Esophagus muscularis mucosa (tissue), 4 donors: ENCODE measurements at places on chromosomes 5 and 9. TPM values are rescaled to one million over a fixed set of nuclear protein-coding genes. Genes with fewer than 3 reads are reported as not detected.
A peak's percentile ranks its signal among the peaks of the same experiment; 100 is the strongest.

DNA sequence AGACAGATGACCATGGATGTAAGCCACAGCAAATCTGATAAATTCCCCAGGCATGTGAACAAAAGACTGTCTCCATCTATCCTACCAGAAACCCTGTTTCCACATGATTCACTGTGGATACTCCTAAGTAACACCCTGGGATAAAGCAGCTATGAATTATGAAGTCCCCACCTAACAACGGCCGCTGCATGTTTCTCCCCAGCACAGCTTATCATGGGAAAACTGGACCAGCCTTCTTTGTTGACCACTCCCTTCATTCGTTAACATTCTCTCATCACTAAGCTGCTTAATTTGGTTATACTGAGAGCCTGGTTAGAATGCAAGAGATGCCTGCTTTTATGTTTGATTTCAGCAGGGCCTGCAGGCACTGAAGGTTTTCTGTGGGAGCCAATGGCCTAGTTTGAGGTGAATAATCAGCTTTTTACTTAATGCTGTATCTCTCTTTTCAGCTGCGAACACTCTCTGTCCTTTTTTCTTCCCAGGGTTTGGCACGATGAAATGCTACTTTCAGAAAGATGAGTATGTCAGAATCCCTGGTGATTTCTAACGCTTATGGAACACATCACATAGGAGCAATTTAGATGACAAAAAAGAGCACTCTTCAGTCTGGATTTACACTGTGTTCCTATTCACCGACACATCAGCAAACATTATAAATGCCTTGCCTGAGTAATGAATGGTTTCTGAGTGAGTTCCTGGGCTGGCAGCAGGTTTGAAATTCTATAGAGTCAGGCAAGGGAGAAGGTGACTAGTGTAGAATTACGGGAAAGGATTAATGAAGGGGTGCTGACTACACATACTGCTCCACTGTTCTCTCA, 318.4 kb upstream of the ZNF608 start:
- H3K36me3 ChIP-seq, result no peaks in the 10 kb centered on the region
- no peak for DNase-seq
- H3K27me3 ChIP-seq, result no peaks in the 10 kb centered on the region
- H3K4me1 ChIP-seq, result no peaks in the 10 kb centered on the region
- no peak overlapping the region for H3K27ac ChIP-seq
- no peak overlapping the region for H3K4me3 ChIP-seq

- H3K27me3 ChIP-seq, result no peaks in the 10 kb centered on the region
- H3K27ac ChIP-seq, result no peak overlapping the region
- H3K36me3 ChIP-seq, result no peaks in the 10 kb centered on the region
- no peak overlapping the region for H3K4me3 ChIP-seq
- no peak for DNase-seq
Measured at GRCh38 chr5:33788922-33789566, 102.7 kb downstream of the ADAMTS12 start.

The MAMDC2 gene
- 115 TPM for total RNA-seq

The ARL14EPL gene
- total RNA-seq, result not detected

GRCh38 chr9:83147315-83148149, 84.6 kb upstream of the RASEF start:
- no peak overlapping the region for H3K27ac ChIP-seq
- H3K27me3 ChIP-seq, result no peaks in the 10 kb centered on the region
- no peaks in the 10 kb centered on the region for H3K4me1 ChIP-seq
- DNase-seq, result peak; percentile 78
- H3K4me3 ChIP-seq, result no peak overlapping the region

The BRINP1 gene
- not detected for total RNA-seq
